ENCODE measurements at places on chromosomes 2 and 18. TPM values are rescaled to one million over a fixed set of nuclear protein-coding genes. Genes with fewer than 3 reads are reported as not detected.

DAW1 gene
- 4.9 TPM for total RNA-seq

GRCh38 chr2:160375802-160376469 lies 117.7 kb downstream of the RBMS1 start:
- DNase-seq = no peak

GRCh38 chr2:202881570-202881969 lies 10.0 kb upstream of the ICA1L start:
- no peak for DNase-seq

GRCh38 chr2:149561309-149561926 lies 26.2 kb downstream of the MMADHC start:
- no peak for DNase-seq

DNA sequence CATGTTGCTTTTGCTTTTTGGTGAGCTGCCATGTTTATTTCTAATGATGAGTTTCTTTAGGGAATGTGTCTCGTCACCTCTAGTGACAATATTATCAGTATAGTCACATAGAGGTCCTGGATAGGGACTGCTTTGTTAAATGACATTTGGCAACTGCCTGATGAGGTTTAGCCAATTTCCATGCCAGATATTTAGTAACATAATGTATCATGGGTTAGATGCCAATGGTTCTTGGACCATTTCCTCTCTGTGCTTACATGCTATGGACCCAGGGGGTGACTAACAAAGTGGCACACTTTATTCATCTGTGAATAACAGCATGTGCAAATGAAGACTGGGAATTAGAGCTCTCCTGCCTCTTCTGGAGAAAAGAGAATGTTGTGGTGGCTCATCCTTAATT lies 56.2 kb upstream of the RAB27B start:
- no peak for DNase-seq
